Cortex of kidney (tissue), 1 donor: ENCODE measurements at places on chromosomes 7 and 10.

DNA sequence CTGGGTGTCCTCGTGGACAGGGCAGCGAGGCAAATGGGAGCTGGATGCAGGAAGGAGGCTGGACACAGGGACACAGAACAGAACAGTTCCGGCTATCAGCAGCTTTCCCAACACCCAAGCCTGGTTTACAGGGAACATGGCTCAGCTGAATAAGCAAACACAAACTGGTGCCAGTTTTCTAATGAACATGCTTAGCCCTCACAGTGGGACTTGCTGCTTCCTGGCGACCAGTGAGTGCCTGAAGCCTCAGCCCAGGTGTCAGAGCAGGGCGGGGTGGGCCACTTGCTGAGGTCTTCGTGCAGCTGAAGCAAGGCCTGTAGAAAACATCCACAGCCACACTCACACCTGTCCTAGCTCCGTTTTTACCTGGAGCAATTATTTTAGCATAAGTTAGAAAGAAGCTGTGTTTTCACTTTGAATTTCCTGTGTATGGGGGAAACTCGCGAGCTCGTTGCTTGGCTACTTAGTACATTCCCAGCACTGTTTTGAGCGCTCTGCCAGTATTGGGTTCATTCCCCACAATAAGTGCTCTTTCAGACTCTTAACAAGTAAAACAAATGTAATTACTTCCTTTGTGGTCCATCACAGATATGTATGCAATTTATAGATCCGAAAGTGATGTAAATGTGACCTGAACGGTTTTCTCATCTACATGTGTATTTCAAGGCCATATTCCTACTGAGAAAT, 261.2 kb upstream of the SHH start:
- DNase-seq, result no peak

- DNase-seq, result no peak
Measured at GRCh38 chr7:15057272-15057671, 154.7 kb upstream of the DGKB start.

- no peak for DNase-seq
Measured at GRCh38 chr10:3876350-3876962, 91.4 kb upstream of the KLF6 start.

GRCh38 chr10:43854007-43854406, 205.3 kb upstream of the ZNF32 start:
- DNase-seq, result no peak

DNA sequence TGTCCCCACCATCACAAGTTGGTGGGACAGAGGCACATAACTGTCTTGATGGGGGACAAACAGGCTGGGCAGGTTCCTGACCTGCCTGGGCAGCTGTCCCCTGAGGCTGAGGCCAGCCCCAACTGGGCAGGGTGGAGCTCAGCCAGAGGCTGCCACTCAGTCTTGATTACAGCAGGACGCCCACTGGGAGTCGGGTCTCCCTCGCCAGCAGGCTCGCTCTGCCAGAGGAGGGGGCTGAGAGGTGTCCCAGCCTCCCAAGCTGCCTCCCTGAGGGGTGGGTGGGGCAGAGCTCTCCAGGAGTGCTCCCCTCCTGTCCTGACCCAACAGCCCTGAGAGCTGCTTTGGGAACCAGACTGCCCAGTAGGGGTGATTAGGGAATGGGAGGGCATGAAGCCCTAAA, 1.8 kb upstream of the CAMK2G start:
- no peak for DNase-seq

DNA sequence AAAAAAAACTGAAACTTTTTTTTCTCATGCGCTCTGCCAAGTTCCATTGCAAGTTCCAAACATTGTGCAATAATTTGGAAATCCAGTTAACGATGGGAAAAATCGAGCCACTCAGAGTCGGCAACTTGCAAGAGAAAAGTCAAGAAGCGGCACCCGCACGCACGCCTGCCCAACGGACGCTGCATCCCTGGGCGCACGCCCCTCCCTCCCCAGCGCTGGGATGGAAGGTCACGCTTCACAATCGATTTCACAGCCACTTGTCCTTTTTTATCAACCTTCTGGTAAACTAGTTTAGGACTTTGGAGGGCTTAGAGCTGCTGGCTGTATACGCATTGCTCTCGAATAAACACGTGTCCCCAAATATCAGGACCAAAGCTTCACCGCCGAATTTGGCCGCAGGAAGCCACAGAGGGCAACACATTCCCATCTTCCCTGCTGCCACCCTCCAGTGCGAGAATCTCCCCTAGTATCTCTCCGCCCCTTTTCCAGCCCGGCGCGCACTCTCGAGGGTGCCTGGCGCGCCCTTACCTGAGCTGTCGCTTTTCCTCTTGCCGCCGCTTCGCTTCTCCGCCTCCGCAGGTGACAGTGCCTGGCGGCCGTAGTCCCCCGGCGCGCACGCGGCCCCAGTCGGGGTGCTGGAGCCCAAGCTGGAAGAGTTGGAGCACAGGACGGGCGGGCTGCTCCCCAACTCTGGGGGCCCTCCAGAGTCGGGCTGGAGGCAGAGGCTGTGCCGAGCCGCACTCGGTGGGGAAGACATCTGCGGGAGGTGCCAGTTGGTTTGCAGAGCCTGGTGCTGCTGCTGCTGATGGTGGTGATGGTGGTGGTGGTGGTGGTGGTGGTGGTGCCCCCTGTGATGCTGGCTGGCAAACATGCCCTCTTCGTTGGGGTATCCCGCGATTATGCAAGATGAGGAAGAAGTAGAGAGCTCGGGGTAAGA, 857 bp downstream of the MEOX2 start:
- DNase-seq, result no peak

DNA sequence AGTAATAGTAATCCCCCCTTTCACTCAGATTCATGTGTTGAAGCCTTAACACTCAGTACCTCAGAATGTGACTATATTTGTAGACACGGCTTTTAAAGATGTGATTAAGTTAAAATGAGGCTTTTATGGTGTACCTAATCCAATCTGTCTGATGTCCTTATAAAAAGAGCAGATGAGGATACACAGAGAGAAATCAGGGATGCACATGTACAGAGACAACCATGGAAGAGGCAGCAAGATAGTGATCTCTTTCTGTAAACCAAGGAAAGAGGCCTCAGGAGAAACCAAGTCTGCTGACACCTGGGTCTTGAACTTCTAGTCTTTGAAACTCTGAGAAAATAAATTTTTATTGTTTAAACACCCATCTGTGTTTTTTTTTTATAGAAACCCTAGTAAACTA, 44.0 kb upstream of the ZNF365 start:
- DNase-seq, result no peak

GRCh38 chr10:63769367-63769766, 248.2 kb downstream of the REEP3 start:
- no peak for DNase-seq

DNA sequence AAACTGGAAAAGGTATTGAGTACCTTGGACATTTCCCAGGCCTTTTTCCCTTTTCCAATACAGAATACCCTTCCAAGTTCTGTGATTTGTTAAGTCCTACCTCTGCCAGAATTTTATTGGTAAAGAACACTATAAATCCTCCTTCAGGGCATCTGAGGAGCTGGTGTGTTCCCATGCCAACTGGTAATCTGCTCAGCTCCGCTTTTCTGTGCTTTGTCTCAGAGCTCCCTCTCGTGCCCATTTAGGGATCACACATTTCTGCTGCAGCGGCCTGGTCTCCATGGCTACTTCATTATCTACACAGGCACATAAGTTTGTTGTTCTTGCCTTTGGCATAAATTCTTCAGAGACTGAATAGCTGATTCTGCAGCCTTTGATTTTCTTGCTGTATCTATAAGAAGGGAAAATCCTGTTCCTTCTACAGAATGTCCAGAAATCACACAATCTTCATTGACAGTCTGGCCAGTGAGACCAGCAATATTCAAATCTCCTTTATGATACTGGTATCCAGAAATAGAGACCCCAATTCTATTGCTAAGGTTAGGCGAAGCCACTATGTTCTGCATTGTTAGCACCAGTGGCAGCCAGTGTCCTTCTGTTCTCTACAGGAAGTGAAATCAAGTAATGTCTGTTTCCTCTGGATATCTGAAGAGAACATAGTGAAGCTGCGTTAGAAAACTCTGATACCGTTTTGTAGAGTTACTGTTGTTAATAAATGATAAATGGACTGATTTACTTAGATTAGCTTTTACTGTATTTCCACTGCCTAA, 51.9 kb downstream of the DENND11 start:
- DNase-seq, result no peak

GRCh38 chr7:144584726-144585125, 181.2 kb upstream of the NOBOX start:
- DNase-seq, result no peak

DNA sequence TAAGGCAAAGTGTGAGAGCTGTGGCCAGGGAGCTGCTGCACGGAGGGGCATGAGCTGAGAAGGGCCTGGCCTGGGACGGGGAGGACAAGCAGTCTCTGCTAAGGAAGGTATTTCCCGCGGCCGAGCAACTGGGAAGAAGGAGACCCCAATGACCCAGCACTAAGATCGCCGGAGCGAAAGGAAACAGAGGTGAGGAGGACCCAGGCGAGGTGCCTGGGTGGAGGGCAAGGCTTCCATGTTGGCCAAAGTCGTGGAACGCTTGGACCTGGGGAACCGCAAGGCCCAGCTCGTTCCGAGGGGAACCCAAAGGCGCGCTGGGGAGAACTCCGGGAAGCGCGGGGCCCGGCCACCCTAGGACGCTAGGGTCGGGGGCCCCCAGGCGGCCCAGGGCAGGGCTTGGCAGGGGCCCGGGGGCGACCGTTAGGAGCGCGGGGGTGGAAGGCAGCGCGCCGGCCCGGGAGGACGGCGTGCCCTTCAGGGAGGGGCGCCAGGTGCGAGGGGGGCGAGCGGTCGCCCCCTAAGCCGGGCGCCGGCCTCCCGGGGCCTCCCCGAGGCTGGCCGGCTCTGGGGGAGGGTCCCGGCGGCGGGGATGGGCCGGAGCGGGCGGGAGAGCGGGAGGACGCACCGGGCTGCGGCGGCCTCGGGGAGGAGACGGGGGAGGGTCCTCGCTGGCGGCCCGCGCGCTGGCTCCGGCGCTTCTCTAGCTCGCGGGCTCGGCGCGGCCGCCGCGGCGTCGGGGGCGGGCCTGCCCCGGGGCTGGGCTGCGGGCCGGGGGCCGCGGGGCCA, 545 bp downstream of the GIGYF1 start:
- DNase-seq, result no peak

DNA sequence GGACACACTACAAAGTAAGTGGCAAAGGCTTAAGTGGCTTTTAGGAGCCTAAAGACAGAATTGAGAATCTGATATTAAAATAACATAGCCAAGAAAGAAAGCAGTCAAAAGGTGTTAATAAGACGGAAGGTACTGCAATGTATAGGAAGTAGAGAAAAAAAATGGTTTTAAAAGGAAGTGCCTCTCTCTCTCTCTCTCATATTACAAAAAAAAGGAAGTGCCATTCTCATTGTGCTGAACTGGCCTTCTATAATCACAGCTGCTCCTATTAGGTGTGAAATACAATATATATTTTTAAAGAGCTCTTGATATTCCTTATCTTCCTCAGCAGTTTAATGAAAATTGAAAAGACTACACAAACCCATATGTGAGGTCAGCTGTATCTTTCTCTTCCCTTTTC, 199.4 kb upstream of the NPVF start:
- DNase-seq, result no peak

DNA sequence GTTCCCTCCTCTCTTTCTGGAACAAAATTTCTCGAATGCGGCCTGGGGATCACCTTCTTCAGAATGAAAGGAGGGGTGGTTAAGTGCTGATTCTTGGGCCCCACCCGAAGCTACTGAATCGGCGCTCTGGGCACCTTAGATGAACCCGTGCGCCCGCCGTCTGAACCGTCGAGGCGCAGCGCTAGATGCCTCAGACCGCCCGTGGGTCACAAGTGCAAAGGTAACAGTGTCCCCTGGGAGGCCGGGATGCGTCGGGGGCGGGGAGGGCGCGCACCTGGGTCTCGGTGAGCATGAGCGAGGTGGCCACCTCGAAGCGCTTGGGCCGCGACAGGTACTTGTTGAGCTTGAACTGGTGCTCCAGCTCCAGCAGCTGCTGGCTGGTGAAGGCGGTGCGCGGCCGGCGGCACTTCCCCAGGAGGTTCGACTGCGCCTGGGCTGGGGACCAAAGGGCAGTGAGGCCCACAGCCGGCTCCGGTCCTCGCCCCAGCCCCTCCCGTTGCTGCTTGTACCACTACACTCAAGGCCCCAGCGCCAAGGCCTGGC, 4.2 kb downstream of the MNX1 start:
- no peak for DNase-seq

- no peak for DNase-seq
Measured at GRCh38 chr10:31124852-31125251, 93.2 kb upstream of the ZNF438 start.

DNA sequence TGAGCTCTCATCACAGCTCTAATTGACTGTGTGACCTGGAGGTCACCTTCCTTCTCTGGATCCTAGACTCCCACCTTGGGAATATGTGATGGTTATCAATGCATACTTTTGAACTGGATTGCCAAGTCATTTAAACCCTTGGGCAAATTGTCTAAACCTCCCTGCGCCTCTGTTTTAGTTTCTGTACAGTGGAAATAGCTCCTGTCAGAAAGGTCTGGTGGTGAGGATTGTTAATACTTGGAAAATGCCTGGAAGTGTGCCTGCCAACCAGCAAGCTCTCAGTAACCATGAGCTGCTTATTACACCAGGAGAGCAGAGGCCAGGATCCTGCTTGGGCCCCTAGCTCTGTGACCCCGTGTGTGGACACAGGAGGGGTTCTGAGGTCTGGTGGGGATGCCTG, 108.7 kb upstream of the PPIF start:
- no peak for DNase-seq

DNA sequence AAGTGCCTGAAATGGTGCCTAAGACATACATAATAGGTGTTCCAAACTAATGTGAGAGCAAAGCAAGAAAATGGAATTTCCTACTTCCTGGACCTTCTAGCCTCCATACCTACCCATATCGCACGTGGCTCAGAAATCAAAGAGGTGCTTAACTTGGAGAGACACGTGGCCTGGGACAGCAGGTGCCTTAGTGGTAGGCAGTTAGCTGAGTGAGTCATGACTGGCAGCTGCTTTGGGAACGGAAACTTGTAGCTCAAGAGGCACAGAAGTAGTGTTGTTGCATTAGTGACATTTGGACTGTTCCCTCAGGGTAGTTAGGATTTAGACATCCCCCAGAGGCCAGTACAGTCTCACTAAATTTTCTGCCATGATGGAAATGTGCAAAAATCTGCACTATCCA, 12.0 kb upstream of the BMPER start:
- DNase-seq, result no peak

- DNase-seq, result no peak
Measured at GRCh38 chr10:123034332-123034731, 25.5 kb downstream of the ACADSB start.

GRCh38 chr10:63910806-63911205, 389.6 kb downstream of the REEP3 start:
- no peak for DNase-seq
